ENCODE measurements at places on chromosomes 3 and 15.

- no peak for DNase-seq
Measured at GRCh38 chr3:120682095-120682681, at the start of gene HGD. HGD (minus strand) TSS chr3:120682239; CDS start chr3:120682111, 128 bp downstream.

- no peak for DNase-seq
Measured at GRCh38 chr15:62412686-62413085, 247.6 kb upstream of the C2CD4B start.

DNA sequence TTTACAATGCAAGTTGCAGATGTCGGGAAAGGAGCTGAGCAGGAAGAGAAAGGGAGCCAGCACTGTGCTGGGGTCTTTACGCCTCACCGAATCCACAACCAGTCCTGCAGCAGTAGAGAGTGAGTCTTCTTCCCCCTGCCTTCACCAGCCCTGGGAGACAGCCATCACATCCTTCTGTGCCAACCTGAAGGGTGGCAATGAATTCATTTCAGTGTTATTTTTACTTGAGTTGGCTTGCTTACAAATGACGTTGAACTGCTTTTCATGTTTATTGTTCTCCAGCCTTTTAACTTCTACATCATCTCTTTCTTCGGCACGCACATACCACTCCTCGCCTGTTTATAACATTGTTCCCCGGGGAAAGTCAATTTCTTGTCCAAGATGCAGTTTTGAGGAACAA lies 77.1 kb downstream of the TRIM42 start:
- DNase-seq, result no peak

- no peak for DNase-seq
Measured at GRCh38 chr3:177746337-177746933, 549.2 kb upstream of the TBL1XR1 start.

GRCh38 chr3:72204452-72204851 lies 419.5 kb upstream of the PROK2 start:
- no peak for DNase-seq

- no peak for DNase-seq
Measured at GRCh38 chr3:38598791-38599190, 50.7 kb downstream of the SCN5A start.
